ENCODE measurements at places on chromosomes 12 and 14. TPM values are rescaled to one million over a fixed set of nuclear protein-coding genes. Genes with fewer than 3 reads are reported as not detected.
A peak's percentile ranks its signal among the peaks of the same experiment; 100 is the strongest.

UNC79 gene
- total RNA-seq, result 0.08 TPM

DNA sequence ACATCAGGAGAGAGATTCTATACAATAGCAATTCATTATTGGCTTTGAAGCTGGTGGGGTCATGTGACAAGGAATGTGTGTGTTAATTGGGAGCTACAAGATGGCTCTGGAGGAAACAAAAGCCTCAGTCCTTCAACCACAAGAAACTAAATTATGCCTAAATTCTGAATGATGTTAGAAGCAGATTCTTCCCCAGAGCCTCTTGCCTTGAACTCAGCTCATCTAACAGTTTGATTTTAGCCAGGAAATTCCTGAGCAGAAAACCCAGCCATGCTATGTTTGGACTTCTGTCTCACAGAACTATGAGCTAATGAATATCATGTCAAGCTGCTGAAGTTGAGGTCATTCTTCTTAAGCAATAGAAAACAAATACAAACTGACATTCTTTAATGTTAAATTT lies 274.7 kb downstream of the SLC6A15 start:
- H3K4me3 ChIP-seq, result no peak overlapping the region
- DNase-seq, result no peak
- H3K27me3 ChIP-seq, result no peaks in the 10 kb centered on the region
- H3K4me1 ChIP-seq, result no peaks in the 10 kb centered on the region

DNA sequence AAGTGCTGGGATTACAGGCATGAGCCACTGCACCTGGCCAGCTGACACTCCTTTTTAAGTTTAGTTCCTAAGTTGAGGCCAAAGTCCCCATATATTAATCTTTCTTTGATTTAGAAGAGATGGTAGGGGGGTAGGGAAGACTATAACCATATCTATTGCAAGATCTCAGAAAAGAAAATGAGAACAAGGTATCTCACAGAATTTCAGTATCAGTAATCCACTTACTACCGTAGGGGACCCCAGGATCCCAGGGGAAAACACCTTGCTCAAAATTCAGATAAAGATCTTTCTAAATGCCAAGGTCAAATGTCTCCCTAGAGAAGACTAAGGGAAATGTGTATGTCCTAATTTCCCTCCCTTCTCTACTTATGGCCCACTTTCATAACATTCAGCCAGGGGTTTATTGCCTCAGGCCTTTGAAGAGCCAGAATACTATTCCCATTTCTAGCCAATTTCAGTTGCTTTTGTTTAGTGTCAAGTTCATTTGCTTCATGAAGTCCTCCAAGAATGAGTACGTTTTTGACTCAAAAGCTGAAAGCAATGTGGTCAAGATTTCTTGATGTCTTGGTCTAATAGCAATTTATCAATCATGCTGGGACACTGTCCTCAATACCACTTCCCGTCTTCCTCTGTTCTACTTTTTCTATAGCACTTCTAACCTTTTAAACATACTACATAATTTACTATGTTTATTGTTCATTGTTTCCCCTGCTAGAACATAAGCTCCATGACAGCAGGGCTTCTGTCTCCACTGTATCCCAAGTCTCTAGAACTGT lies 86.3 kb downstream of the DCAF5 start:
- no peaks in the 10 kb centered on the region for H3K4me1 ChIP-seq
- DNase-seq, result no peak
- peaks cover 2% of the 10 kb centered on the region for H3K36me3 ChIP-seq
- no peak overlapping the region for H3K27ac ChIP-seq
- H3K27me3 ChIP-seq, result no peaks in the 10 kb centered on the region
- no peak overlapping the region for H3K4me3 ChIP-seq

DNA sequence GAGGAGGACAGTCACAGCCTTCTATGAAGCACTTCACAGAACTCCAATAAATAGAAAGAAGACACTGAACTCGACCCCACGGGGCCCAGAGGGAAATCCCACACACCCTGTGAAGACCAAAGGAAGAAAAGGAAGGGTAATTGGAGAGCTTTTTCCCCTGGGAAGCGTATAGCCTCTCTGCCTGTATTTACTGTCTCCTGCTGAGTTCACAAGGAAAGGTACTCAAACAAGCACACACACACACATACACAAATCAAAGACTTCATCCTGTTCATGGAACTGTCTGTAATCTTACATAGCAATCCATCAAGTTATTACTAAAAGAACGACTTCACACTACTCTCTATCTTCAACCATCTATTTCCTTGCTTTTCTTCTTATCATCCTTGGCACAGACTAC lies 15.3 kb downstream of the FOXN3 start:
- H3K4me3 ChIP-seq, result no peak overlapping the region
- no peaks in the 10 kb centered on the region for H3K27me3 ChIP-seq
- no peak for DNase-seq

DNA sequence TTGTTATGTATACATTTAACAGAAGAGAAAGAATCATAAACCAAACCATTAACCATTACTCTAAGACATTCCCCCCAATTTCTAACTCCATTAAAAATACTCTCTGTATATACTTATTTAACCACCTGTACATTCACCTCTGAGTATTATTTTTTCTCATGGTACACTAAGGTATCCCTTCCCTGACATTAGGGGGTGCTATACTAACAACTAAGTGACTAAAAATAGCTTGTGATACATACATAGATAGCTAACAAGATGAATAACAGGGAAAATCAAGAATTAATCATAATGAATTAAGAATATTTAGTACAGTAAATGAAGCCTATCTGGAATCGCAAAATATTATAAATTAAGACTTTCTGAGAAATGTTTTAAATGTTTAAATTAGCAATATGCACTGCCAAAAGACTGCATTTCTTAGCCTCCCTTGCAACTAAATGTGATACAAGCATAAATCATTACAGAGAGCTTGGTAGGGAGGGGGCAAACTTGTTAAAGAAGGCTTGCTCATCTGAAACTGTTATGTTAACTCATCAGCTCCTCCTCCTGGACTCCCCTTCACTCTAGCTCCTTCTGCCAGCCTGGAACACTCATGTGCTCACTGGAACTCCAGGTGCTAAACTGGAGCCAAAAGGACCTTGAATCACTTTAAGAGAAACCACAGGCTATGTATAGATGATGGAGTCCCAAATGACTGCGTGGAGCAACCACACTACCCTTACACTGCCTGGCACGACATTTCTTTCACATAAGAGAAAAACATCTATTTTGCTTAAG lies 14.9 kb downstream of the C2CD5 start:
- peaks cover 10% of the 10 kb centered on the region for H3K4me1 ChIP-seq
- H3K27me3 ChIP-seq, result no peaks in the 10 kb centered on the region
- no peaks in the 10 kb centered on the region for H3K36me3 ChIP-seq
- H3K27ac ChIP-seq, result no peak overlapping the region
- no peak overlapping the region for H3K4me3 ChIP-seq
- DNase-seq, result peak; percentile 67

GRCh38 chr14:73003681-73004080 lies 23.2 kb downstream of the ZFYVE1 start:
- no peak overlapping the region for H3K4me3 ChIP-seq
- no peaks in the 10 kb centered on the region for H3K36me3 ChIP-seq
- no peak for DNase-seq
- peaks cover 52% of the 10 kb centered on the region for H3K4me1 ChIP-seq
- no peaks in the 10 kb centered on the region for H3K27me3 ChIP-seq

DNA sequence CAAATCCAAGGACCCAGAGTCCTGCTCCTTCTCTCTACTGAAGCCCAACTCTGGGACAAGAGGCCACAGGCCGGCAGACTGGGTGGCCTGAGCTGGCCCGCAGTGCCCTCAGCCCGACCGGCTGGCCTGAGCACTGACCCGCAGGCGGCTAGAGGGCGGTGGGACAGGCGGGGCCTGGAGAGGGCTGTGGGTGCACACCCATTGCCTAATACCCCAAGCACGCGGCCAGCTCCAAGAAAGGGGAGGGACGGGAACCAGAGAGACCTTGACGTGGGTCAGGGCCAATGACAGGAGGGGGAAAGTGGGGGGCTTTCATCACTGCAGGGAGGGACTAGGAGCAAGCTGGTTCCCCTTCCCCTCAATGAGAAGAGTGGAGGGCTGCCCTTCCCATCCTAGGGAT lies 2.0 kb upstream of the WNT10B start:
- H3K36me3 ChIP-seq, result no peaks in the 10 kb centered on the region
- H3K4me3 ChIP-seq, result no peak overlapping the region
- H3K27ac ChIP-seq, result no peak overlapping the region
- peaks cover 46% of the 10 kb centered on the region for H3K27me3 ChIP-seq
- H3K4me1 ChIP-seq, result peaks cover 33% of the 10 kb centered on the region

- no peak for DNase-seq
- no peaks in the 10 kb centered on the region for H3K4me1 ChIP-seq
- no peak overlapping the region for H3K4me3 ChIP-seq
- H3K27ac ChIP-seq, result no peak overlapping the region
- no peaks in the 10 kb centered on the region for H3K27me3 ChIP-seq
Measured at GRCh38 chr12:67111182-67111581, 158.0 kb upstream of the CAND1 start.

DNA sequence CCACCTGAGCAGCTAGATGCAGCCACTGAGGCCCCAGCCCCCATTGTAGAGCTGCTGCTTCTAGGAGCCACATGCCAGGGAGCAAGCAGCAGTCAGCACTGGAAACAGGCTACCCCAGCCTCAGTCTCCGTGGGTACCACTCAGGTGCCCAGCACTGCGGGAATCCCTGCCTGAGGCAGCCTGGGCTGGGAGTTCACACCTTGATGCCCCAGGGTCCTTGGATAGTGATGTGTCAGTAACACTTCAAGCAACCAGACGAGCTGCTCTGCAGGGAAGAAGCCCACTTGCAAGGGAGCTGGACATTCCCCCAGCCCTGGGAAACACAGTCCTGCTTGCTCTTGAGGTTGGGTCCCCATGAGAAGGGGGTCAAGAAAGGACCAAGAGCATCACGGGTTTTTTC lies 90.7 kb downstream of the ZFP36L1 start:
- no peaks in the 10 kb centered on the region for H3K27me3 ChIP-seq
- no peak for DNase-seq
- H3K27ac ChIP-seq, result no peak overlapping the region
- peaks cover 36% of the 10 kb centered on the region for H3K4me1 ChIP-seq
- H3K4me3 ChIP-seq, result no peak overlapping the region

- H3K4me1 ChIP-seq, result no peaks in the 10 kb centered on the region
- H3K27ac ChIP-seq, result no peak overlapping the region
- H3K27me3 ChIP-seq, result no peaks in the 10 kb centered on the region
- no peak for DNase-seq
- H3K36me3 ChIP-seq, result no peaks in the 10 kb centered on the region
- no peak overlapping the region for H3K4me3 ChIP-seq
Measured at GRCh38 chr12:15364221-15365160, 42.2 kb downstream of the PTPRO start.

DNA sequence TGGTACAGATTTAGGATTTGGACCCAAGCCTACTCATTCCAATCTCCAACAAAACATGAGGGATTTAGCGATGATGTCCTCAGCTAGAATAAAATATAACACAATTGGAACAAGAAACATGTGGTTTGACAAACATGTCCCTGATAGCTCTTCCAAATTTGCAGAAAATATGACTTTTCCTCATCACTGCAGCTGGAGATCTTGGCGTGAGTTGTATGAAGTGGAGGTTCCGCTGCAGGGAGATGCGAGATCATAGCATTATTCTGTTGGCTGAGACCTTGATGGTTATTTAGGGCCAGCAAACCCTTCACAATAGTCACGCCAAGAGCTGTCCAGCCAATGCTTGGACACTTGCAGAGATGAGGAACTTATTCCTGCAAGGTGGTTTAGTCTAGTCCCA lies 413.4 kb upstream of the TBX3 start:
- H3K36me3 ChIP-seq, result no peaks in the 10 kb centered on the region
- no peak overlapping the region for H3K4me3 ChIP-seq
- no peaks in the 10 kb centered on the region for H3K27me3 ChIP-seq
- no peaks in the 10 kb centered on the region for H3K4me1 ChIP-seq

GRCh38 chr12:1533205-1533601 lies 61.2 kb downstream of the FBXL14 start:
- peaks cover 3% of the 10 kb centered on the region for H3K27me3 ChIP-seq
- no peak overlapping the region for H3K4me3 ChIP-seq
- no peak overlapping the region for H3K27ac ChIP-seq
- H3K4me1 ChIP-seq, result no peaks in the 10 kb centered on the region
- DNase-seq, result no peak

GRCh38 chr12:100141666-100141997 lies 1.0 kb downstream of the BLTP3B start:
- peak overlapping the region; percentile 97 for H3K27ac ChIP-seq
- no peak for DNase-seq
- H3K36me3 ChIP-seq, result no peaks in the 10 kb centered on the region
- H3K27me3 ChIP-seq, result no peaks in the 10 kb centered on the region
- H3K4me3 ChIP-seq, result peak overlapping the region; percentile 85

- H3K4me3 ChIP-seq, result no peak overlapping the region
- DNase-seq, result peak; percentile 21
- H3K4me1 ChIP-seq, result peaks cover 9% of the 10 kb centered on the region
- no peak overlapping the region for H3K27ac ChIP-seq
- no peaks in the 10 kb centered on the region for H3K36me3 ChIP-seq
- H3K27me3 ChIP-seq, result no peaks in the 10 kb centered on the region
Measured at GRCh38 chr14:100037353-100037752, 27.9 kb upstream of the EVL start.

Measured in thyroid gland (tissue), 4 donors.